G401 (cell line): ENCODE measurements at places on chromosomes 4 and X.

- no peak for DNase-seq
These were observed 675.8 kb upstream of the SLIT2 start for GRCh38 chr4:19575924-19576323.

DNA sequence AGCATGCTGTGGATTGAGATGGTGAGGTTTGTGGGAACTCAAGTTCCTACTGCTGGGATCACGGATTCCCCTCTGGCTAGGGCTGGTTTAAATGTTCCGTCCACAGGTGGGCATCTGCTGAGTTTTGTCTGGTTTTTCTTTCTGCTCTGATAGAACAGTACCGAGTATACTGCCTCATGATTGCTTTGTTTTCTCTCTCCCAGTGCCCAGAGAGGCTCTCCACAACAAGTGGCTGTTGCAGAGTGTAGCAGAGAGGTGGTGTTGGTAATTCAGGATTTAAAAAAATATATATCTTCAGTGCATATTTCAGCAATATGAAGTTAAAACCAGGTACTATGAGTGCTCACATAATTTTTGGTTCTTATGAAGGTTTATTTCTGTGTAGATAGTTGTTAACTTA is 213.7 kb downstream of the TEX13C start:
- DNase-seq, result no peak

- no peak for DNase-seq
These were observed 13.4 kb upstream of the GTPBP6 start for GRCh38 chrX:331825-332495.

GRCh38 chrX:53449632-53450031 is 15.5 kb upstream of the HSD17B10 start:
- DNase-seq, result no peak

DNA sequence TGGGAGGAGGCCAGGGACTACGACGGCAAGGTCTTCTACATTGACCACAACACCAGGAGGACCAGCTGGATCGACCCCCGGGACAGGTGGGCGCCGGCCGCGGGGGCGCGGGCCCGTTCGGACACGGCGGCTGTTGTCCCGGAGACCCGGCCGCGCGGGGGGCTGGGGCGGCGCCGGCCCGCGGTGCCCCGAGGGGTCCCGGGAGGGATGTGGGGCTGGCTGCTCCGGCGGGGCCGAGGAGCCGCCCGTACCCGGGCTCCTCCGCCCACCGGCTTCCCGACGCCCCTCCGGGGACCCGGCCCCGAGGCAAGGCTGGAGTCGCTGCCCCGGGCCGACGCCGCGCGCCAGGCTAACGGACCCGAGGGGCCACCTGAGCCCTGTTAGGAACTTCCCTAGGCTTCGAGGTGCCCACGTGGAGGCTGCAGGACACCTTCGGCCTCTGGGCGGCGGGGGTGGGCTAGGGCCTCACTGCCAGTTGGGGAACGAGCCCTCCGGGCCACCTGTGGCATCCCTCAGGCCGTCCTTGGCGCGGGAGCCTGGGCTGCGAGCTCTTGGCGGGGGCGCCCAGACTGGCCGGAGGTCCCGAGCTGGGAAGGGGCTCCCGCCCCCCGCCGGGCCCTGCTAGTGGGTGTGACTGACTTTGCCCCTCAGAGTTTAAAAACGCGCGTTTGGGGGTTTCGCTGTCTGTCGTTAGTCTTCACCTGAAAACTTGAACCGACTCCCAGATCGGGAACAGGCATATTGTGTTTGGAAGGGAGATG is 660 bp downstream of the WWC2 start:
- no peak for DNase-seq

DNA sequence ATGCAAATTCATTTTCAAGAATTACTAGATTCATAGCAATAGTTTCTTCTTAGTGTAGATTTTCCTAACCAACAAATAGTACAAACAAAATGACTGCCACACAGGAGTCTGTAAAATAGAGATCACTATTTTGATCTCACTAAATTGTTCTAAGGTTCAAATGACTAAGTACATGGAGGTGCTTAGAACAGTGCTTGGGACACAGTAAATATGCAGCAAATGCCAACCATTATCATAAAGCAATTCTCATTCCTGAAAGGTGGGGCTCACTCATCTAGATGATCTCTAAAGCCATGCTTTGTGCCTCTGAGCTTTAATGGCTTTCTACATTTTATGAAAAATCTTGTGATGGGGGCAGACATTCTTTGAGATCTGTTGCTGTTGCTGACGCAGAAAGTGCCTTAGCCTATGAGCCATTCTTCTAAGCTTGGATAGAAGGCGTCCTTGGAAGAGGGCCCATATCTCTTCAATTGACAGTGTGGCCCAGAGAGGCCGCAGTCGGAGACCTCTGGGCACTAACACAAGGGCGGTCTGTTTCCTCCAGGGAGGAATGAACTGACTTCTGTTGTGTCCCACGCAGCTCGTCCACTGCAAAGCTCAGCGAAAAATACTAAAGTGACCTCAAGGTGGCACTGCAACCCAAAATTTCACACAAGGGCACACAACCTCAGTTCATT is 23.5 kb downstream of the TLR10 start:
- DNase-seq, result peak; percentile 68

GRCh38 chr4:24730256-24731001 is 64.9 kb upstream of the SOD3 start:
- DNase-seq, result peak; percentile 92

DNA sequence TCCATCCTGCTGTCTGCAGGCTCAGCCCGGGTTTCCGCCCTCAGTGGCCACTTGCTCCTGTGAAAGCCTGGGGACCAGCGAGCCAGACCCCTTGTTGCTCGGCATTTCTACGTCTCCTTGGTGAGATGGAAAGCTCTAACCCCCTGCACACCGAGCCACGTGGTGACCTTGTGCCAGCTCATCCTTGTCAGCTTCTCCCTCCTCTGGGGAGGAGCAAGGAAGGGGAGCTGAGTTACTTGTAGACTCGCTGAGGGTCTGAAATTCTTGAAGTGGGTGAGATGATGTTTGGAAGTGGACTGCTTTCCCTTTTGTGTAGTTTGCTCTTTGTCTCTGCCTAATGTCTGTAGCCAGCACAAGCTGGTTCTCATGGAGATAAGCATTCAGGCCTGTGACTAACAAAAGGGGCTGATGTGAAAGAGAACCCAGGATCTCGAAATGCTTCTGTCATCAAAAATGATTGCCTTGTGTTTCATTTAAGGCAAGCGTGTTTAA is 29.3 kb downstream of the RGS12 start:
- DNase-seq, result peak; percentile 48

DNA sequence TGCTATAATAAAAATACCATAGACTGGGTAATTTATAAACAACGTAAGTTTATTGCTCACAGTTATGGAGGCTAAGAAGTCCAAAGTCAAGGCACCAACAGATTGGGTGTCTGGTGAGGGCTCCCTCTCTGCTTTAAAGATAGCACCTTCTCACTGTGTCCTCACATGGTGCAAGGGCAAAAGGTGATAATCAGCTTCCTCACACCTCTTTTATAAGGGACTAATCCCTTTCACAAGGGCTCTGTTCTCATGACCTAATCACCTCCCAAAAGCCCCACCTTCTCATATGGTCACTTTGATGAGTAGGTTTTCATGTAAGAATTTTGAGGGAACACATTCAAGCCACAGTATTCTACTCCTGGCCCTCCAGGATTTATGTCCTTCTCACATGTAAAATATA is 641.7 kb upstream of the ATOH1 start:
- DNase-seq, result no peak

GRCh38 chrX:140817943-140818342 is 108.4 kb downstream of the LINC00632 start:
- DNase-seq, result no peak

- no peak for DNase-seq
These were observed 12.9 kb downstream of the PCDH18 start for GRCh38 chr4:137519406-137519805.

GRCh38 chr4:105025263-105026017 is 121.2 kb upstream of the TET2 start:
- no peak for DNase-seq

DNA sequence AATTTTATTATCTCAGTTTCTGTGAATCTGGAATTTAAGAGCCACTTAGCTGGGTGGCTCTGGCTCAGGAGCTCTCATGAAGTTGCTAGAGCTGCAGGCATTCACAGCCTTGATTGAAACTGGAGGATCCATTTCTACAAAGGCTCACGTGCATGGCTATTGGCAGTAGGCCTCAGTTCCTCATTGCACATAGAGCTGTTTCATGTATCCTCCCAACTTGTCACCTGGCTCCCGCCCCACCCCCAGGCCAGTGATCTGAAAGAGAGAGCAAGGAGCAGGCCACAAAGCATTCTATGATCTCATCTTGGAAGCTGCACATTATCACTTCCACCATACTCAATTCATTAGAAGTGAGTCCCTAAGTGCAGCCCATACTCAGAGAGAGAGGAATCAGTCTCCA is 18.5 kb upstream of the AP1AR start:
- no peak for DNase-seq

GRCh38 chr4:53919535-53919934 is 144.9 kb downstream of the CHIC2 start:
- DNase-seq, result no peak

DNA sequence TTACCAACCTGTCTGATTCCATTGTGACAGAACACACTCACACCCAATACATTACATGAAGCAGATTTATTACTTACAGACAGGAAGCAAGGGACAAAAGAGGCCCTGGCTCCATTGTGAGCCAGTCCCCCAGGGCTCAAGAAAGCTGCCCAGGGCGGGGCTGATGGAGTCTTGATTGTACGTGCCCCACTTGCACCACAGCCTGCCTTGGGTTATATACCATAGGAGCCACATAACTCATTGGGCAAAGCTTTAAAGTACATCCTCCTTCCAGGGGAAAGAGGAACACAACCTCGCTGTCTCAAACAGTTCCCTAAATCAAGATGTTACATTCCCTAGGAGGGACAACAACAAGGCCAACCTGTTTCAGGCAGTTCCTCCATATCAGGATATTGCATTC is 3.4 kb upstream of the ZRSR2 start:
- DNase-seq, result no peak

DNA sequence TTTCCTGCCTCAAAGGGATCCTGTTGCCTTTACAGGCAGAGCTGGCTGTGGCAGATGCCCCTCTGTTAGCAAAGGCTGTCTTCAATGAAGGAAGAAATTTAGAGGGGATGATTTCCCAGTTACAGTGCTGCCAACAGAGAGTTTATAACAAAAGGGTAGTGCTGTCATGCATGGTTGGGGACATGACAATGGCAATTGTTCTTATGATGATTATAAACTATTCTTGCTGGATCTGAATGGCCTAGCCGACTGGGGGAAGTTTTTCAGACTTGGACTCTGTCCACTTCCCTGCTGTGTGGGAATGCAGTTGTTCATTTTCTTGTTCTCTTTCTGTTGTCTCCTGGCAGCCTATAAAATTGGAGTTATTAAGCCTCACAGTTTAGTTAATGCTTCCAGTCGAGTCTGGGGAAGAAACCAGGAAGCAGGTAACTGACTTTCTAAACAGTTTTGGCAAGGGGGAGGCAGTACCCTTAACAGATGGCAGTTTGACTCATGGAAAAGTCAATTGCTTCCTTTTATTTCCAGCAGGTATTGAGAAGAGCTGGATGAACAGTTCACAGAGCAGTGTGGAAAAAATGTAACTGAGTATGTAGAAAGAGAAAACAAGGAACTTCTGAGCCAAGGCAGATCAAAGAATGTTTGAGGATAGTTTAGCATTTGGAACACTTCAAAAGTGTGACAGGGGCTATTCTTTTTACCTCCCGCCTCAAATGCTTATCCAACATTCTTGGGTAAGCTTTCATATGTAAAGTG is 582.6 kb downstream of the RAPGEF2 start:
- DNase-seq, result peak; percentile 29

GRCh38 chr4:148823419-148823769 is 381.2 kb upstream of the NR3C2 start:
- DNase-seq, result no peak

- DNase-seq, result no peak
These were observed 144.2 kb downstream of the AASDH start for GRCh38 chr4:56243107-56243506.

- no peak for DNase-seq
These were observed 340.5 kb downstream of the MAPK10 start for GRCh38 chr4:86019362-86019761.

DNA sequence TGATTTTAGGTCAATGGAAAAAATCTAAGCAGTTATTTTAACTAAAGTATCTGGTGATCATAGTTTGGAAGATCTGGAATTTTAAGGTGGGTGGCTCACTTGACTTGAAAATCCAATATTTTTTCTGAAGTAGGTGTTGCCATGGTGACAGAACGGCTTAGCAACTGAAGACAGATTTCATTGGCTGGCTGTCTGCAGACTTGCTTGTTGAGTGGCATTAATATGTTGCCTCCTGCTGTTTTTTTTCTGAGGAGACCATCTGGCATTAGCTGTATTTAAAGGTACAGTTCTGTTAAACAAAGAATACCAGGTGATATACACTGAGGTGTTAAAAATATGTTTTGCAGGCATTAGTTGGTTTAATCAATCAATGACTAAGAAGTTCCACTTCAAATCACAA is 19.8 kb downstream of the CPE start:
- peak; percentile 99 for DNase-seq

DNA sequence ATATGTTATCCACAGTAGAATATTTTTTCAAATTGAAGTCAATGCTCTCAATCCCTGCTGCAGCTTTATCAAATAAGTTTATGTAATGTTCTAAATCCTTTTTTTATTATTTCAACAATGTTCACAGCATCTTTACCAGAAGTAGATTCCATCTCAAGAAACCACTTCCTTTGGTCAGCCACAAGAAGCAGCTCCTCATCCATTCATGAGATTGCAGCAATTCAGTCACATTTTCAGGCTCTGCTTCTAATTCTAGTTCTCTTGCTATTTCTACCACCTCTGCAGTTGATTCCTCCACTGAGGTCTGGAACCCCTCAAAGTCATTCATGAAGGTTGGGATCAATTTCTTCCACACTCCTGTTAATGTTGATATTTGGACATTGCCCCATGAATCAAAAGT is 2301.3 kb upstream of the TENM3 start:
- DNase-seq, result no peak

DNA sequence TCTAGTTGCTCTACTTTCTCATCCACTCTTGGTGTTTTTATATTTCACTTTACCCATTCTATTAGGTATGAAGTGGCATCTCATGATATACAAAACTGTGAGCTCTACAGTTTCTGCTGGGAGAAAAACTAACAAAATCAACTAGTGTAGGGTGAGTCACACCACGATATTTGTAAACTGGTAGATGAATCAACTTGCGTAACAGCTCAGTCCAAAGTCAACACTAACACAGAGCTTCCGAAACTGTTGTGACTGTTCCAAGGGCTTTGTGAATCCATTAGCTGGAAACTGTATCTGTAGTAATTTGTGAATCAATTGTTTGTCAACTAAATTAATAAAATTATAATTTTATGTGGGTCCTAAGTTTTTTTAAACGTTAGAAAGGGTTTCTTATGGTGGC is 119.8 kb upstream of the TSPAN5 start:
- DNase-seq, result no peak

DNA sequence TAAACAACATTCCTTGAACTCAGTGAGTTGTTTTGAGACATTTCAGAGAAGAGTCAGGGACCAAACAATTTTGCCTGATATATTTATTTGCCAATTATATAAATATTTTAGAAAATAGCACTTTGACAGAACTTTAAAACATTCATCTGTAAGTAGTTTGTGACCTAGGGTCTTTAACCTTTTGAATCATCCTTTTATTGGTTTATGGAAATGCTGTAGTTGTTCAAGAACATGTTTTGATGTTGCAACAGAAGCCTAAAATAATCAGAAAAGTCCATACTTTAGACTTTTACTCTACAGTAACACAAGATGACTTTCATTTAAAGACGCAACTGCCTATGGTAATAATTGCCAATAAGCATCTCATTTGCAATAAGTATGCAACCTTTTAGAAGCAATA is 43.0 kb downstream of the CXCL1 start:
- no peak for DNase-seq
